ENCODE measurements at places on chromosomes 12 and 14.

- DNase-seq: peak; percentile 13
Measured at GRCh38 chr12:44509471-44509870, 366.6 kb downstream of the NELL2 start.

DNA sequence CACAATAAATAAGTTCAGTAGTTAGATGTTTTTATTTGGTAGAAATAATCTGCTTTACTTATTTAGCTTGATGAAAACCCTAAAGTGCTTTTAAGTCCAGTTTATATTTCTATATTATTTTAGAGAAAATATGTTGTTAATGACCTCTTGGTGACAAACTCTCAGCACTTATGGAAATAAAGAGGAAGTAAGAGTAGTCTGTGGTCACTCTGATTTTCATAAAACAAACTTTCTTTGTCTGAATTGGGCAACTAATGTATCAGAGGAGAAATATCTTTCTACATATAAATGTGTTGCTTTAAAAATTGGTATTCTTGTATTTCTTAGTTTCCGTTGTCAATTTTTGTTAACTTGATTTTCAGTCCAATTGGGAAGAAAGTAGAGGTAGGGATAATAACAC, 878.9 kb upstream of the SEL1L start:
- no peak for DNase-seq

- DNase-seq: peak; percentile 9
Measured at GRCh38 chr12:22625762-22626294, 857 bp downstream of the ETNK1 start.

- no peak for DNase-seq
Measured at GRCh38 chr12:47889040-47889439, 15.8 kb downstream of the VDR start.

- DNase-seq: no peak
Measured at GRCh38 chr14:96383445-96383844, 8.5 kb upstream of the AK7 start.

- peak; percentile 33 for DNase-seq
Measured at GRCh38 chr12:111298582-111299436, 70.1 kb downstream of the PHETA1 start.

DNA sequence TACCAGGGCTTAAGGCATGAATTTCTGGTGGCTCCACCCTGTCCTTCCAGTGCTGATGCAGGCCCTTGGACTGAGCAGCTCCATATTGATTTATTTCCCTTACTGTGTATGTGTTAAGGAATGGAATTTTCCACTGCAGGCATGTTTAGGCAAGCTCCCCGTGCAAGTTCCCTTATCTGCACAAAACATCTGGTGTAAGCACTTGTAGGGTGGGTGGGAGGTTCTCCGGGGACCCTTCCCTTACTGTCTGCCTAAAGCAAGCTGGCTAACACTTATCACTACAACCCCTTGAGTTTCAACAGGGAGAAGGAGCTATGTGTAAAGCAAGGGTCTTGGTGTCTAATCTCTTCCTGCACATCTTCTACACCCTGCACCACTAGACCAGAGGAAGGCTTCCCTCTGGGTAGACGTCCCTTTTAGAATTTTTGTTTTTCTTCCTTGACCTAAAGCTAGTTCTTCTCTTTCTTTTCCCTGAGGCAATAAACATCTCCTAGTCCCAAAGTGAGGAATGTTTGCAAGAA, 22.0 kb upstream of the DRAM1 start:
- peak; percentile 66 for DNase-seq

DNA sequence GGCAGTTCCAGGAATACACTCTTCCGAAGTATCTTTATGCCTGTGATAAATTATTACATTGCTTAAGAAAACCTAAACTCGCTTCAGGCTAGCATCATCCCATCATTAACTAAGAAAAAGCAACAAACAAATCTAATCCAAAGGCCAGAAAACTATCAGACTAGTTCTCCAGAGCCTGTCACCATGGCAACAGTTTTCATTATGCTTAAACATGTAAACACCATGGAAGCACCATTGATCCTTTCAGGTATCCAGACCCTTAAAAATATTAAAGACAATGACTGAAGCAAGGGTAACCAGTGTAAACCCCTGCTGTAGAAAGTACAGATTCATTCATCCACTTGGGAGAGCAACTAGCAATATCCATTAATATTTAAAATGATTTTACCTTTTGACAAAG, 9.8 kb downstream of the DAD1 start:
- no peak for DNase-seq

- DNase-seq: no peak
Measured at GRCh38 chr14:101895256-101895655, 69.1 kb upstream of the DYNC1H1 start.

GRCh38 chr14:93976477-93977057, at the start of gene ASB2:
Gene ASB2, minus strand, starts transcription at chr14:93976570. Its CDS starts 12,031 bp downstream, at chr14:93964539.
- DNase-seq: no peak

GRCh38 chr12:54189198-54189539, 384 bp upstream of the SMUG1 start:
- DNase-seq: no peak

DNA sequence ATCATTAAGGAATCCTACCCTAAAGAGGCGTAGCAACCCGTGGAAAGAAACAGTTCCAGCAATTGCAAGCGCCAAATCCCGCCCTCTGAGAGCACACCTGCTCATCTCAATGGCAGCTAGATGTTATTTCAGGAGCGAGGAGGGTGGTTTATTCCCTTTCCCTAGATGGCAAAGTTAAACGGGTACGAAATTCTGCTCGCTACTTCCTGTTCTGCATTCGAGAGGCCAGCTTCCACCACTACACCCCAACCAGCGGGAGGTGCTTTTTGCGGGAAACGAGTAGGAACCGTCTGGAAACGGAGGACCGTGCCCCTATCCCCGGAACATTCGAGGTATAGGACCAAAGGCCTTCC, 536 bp downstream of the VPS29 start:
- peak; percentile 46 for DNase-seq

DNA sequence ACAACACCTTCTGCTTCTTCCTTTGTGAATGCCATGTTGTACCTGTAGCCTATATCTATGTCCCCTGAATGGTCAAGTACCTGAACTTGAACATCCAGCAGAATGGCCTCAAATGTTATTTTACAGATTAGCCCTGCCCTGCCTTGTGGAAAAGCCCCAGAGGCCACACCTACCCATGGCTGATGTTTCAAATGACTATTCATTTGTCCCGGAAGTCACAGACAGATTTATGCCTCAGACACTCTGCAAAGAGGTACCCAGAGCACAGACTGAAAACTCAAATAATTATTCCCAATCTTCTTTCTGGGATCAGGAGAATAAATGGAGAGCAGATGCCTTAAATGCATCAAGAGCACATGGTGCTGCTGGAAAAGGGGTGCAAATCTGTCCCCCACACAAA, 13.0 kb upstream of the DPF3 start:
- DNase-seq: no peak

DNA sequence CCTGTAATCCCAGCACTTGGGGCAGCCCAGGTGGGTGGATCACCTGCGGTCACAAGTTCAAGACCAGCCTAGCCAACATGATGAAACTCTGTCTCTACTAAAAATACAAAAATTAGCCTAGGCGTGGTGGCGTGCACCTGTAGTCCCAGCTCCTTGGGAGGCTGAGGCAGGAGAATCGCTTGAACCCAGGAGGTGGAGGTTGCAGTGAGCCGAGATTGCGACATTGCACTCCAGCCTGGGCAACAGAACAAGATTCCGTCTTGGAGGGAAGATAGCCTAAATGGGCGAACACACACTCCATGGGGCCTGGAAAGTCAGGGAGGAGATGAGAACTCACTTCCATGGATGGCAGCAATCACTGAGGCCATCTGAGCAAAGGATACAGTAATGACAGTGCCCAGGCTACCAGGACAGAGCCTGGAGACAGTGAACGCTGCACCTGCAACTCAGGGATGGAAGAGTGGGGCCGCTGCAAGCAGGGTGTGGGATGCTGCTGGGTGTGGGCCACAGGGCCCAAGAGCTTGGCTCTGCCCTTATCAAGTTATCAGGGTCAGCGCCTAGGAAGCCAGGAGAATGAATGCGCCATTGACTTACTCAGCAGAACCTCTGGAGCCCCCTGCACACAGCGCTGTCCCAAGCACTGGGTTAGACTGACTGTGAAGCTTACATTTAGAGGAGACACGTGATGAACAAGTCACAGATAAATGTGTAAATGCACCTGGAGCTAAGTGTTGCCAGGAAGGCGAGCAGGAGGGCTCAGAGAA, 28.9 kb downstream of the FOXN3 start:
- no peak for DNase-seq

- DNase-seq: no peak
Measured at GRCh38 chr12:65993173-65993572, 137.4 kb downstream of the LLPH start.

GRCh38 chr12:42585841-42586216, 3.7 kb downstream of the PRICKLE1 start:
- no peak for DNase-seq

GRCh38 chr12:105292705-105293104, 37.8 kb upstream of the C12orf75 start:
- DNase-seq: peak; percentile 23

DNA sequence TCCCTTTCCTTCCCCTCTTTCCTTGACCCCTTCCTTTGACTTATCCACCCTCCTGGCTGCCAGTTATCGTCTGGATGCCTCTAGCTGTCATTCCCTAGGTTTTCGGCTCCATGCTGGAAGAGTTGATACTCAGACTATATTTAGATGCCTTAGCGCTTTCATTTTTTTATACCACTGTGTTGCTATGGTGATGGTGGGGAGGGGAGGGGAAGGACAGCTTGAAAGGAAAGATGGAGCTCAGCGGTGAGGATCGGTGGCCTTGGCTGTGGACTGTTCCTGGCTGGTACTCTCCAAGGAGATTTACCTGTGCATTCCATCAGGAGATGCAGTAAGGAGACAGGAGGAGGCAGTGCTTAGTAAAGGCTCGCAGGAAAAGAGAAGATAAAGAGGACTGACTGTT, 108.7 kb downstream of the SLC8A3 start:
- no peak for DNase-seq

GRCh38 chr14:61961369-61961768, 199.1 kb downstream of the SNAPC1 start:
- DNase-seq: no peak

- no peak for DNase-seq
Measured at GRCh38 chr12:47785036-47785886, 12.2 kb downstream of the SLC48A1 start.

DNA sequence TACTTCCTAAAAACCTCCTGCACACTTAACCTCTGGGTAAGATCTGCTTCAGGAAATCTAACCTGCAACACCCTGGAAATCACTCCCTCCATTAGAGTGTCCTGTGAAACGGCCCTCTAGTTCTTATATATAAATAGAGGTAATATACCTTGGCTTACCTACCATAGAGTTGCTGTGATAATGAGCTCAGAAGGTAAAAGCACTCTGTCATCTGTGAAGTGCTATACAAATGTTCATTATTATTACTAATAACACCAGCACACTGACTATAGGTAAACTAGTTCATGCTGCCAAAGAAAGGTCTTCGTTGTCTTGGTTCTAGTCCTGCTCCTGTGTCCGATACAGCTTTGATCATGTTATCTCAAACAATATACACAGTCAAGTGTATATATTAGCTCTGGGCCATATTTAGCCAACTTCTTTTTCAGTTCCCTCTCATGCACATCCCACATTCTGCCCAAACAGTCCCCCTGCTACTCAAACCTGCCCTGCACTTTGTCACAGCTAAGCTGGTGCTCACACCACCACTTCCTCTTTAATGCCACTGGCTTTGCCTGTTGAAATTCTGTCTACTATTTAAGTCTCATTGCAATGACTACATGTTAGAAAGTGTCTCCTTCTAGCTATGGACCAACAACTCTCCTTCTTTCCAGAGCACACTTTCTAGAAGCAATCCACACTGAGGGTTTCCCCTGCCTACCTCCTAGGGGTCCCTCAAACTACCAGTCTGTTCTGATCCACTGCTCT, 5.1 kb downstream of the E2F7 start:
- no peak for DNase-seq

DNA sequence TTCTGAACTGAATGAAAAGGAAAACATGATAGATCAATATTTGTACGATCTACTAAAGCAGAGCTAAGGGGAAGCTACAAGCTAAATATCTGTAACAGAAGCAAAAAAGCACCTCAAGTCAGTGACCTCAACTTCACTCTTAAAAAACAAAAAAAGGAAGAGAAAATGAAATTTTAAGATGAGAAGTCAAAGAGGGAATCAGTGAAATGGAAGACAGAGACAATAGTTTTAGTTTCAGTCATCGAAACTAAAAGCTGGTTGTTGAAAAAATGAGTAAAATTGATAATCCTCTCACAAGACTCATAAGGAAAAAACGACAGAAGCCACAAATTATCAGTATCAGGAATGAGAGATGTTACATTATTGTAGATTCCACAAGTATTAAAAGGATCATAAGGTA, 11.9 kb upstream of the SLC2A13 start:
- DNase-seq: no peak

GRCh38 chr12:13562915-13563742, 366.6 kb downstream of the EMP1 start:
- DNase-seq: no peak

DNA sequence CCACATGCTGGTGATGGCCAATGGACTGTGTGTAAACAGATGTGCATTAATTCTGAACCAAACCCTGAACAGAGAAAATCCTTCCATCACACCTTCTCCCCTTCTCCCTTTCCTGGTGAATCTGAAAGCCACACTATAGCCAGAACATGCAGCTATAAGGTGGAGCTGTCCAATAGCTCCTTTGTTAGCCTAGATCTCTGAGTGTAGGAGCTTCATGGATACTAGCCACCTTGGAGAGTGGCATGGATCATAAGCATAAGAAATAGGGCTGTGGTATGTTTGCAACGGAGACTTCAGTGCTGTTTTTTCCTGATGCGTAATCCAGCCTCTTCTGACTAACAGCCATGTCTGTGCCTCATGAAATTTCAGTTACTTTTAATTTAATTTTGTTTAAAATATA, 364.5 kb downstream of the BTG1 start:
- peak; percentile 2 for DNase-seq

DNA sequence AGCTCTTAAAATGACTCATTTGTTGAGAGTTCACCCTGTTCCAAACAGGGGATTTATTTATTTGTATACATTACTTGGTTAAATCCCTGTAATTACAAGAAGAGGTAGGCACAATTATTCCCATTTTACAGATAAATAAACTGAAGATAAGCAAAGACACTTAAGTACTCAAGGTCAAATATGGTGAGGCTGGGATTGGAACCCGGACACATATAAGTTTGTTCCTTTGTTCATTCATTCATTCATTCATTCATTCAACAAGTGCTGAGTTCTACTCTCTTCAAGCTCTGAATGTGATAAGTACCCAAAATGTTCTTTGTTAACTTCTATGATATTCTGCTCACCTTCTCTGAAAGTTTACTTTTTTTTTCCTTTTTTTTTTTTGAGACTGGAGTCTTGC, 2.4 kb upstream of the TRIM9 start:
- DNase-seq: no peak

DNA sequence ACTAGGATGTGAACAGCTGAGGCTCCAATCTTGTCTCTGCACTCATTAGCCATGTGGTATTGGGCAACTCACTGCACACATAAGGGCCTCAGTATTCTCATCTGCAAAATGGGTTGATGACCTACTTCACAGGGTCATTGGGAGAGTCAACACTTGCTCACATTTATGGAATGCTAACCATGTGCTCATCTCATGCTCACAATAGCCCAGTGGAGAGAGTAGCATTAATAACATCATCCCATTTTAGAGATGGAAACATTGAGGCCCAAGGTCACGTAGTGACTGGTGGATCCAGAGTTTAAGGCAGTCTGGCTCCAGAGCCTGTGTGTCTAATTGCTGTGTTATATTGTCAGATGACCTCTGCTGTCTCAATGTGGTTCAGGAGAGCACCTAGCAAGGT, 270.2 kb upstream of the SRRM4 start:
- DNase-seq: no peak

GRCh38 chr14:64225151-64225757, 68.9 kb downstream of the ESR2 start:
- DNase-seq: no peak
